ENCODE measurements at places on chromosomes 1 and 21.
A peak's percentile ranks its signal among the peaks of the same experiment; 100 is the strongest.

DNA sequence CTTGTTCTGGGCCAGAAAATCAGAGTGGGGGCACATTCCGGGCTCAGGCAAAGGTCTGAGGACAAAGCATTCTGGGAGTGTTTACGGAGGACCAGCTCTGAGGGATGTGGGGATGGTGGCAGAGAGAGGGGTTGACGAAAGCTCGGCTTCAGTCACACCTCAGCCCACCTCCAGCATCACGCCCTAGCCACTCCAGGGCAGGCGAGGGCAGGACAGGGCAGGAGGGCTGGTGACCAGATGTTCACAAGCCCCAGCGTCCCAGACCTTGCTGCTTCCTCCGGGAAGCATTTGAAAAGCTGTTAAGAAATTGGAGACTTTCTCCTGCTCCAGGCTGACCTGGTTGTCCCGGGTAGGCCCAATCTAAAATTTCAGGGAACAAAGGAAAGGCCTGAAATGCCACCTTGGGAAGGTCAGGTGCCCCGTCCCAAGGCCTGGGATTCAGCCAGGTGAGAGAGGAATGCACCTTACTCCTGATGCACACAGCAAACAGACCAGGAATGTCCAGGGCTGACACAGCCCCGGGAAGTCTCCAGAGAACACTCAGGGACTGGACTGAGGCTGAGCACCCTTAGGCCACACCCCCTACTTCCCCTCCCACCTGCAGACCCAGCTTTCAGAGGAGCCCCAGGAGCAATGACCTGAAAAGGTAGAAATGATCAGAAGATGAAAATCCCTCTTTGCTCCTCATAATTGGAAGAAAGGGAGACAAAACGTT lies 71.9 kb upstream of the KLHDC7A start:
- no peak for DNase-seq

- DNase-seq = no peak
Measured at GRCh38 chr1:236518322-236518721, 5.5 kb upstream of the LGALS8 start.

DNA sequence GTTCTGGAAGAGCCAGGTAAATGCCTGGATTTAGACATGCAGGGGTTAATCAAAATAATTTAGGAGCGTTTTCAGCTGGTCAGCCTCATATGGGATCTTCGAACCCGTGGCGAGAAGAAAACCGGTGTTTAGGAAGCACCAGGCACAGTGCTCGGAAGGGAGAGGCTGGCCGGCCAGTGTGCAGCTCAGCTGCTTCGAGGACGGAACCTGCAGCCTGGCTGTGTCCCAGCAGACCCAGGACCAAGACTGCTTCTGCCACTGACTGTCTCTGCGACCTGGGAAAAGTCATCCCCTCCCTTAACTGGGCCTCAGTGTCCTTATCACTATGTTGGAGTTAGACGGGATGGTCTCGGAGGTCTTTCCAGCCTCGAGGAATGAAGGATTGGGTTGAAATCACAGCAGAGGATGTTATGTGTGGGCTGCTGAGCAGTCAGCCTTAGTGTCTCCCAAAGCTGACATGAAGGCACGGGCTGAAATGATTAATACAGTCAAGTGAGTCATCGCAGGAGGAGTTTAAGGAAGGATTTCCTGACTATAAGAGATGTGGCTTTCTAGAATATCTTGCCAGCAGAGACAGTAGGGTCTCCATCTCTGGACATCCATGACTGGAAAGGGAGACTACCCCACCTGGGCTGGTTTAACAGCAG lies 20.8 kb downstream of the PPFIA4 start:
- DNase-seq = no peak

DNA sequence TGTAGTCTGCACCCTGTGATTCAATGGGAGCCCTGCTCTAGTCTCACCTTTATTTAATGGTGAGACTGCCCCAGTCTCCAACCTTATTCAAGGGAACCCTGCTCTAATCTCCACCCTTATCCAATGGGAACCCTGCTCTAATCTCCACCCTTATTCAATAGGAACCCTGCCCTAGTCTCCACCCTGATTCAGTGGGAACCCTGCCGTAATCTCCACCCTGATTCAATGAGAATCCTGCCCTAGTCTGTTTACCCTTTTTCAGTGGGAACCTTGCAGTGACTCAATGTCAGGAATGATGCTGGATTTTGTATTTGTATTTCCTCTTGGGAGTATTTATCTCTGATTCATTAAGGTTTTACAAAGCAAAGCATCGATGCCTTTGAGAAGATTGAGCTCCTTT lies 39.5 kb downstream of the TRPM2 start:
- DNase-seq = no peak

DNA sequence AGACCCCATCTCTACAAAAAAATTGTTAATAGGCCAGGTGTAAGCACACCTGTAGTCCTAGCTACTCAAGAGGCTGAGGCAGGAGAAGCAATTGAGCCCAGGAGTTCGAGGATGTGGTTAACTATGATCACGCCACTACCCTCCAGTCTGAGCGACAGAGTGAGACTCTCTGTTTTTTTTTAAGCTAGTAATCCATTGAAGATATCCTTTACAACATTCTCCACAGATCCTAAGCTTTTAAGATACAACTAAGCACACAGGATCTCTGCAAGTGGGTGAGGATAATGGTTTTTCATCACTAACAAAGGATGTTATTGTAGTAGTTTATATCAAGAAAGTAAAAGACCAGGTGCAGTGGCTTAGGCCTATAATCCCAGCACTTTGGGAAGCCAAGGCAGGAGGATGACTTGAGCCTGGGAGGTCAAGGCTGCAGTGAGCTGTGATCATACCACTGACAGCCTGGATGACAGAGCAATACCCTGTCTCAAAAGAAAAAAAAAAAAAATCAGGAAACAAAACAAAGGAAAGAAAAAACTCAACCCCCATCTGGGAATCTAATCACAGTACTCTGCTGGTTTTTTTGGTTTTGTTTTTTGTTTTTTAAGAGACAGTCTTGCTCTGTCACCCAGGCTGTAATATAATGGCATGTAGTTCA lies 166.1 kb downstream of the RERE start:
- no peak for DNase-seq

DNA sequence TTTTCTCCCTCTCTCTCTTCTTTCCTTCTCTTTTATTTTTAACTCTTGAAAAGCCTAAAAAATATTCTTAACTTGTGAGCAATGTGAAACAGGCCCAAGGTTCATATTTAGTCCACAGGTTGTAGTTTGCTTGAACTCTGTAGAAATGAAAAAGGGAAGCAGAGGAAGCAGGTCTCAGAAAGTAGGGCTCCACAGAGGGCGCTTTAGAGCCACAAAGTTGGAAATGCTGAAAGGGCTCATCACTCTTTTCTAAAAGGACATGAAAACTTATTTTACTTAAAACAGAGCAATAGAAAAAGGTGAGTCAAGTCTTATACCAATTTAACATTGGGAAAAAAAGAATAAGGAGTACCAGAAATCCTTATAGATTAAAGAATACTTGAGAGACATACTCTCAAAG lies 247.0 kb downstream of the USP25 start:
- DNase-seq = no peak

GRCh38 chr1:174800216-174800851 lies 199.4 kb upstream of the CACYBP start:
- DNase-seq = no peak

DNA sequence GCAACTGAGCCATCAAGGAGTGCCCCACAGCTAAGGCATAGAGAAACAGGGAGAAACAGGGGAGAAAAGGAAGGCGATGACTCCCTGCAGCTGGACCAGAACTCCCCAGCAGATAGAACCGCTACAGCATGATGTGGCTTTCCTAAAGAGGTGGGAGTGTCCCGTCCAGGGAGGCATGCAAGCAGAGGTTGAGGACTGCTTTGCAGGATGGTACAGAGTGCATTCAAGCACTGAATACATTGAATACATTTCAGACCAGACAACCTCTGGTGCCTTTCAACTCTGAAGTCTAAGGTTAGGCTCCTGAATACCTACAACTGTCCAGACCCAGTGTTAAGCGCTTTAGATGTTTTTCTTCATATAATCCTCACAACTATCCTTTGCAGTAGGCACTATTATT lies 13.3 kb downstream of the DLGAP3 start:
- no peak for DNase-seq

DNA sequence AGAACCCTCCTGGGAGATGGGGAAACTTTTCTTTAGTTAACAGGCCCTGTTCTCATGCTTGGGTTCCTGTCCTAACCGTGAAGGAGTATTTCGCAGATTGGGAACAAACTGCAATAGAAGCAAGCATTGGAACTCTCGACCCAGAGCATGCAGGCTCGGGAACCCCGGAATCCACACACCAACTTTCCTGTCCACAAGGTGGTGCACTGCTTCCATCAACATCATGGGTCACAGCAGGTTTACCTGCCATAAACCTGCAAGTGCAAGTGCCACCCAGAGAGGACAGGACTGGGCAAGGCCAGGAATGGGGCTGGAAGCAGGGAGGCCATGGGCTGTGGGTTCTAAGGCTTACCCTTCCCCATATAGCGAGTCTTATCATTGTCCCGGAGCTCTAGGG lies 6.9 kb downstream of the ENO1 start:
- DNase-seq = no peak

- DNase-seq = no peak
Measured at GRCh38 chr1:77012066-77012465, 144.8 kb downstream of the ST6GALNAC5 start.

DNA sequence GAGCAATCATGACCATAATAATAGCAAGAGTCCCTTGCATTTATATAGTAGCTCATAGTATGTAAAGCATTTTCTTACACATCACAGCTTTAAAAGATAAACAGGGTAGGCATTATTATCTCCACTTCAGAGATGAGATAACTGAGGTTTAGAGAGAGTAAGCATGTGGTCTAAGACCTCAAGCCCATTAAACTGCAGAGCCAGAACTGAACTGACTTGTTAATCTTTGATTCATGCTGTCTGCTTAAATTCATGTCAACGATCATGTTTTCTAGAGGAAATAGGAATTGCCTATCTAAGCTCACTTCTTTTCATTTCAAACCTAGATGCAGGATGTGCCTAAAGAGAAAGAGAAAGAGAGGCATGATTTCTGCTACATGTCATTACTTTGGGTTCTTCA lies 524.8 kb downstream of the PTPRC start:
- no peak for DNase-seq

DNA sequence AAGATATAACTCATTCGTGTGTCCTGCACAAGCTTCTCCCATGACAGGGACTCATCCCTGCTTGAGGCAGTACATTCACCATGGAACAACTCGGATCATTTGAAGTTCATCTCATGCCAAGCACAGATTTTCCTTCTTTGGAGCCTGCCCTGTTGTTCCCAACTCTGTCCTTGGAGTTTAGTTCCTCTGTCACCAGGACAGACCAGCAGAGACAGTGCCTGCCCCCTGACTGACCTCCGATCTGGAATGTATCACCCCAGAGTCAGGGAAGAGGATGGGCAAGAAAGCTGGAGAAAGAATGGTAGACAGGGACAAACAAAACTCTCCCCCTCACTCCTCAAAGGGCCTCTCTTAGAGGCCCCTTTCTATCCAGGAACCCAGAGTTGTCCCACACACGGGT lies 5.0 kb downstream of the SHISAL2A start:
- no peak for DNase-seq

- no peak for DNase-seq
Measured at GRCh38 chr1:47521034-47521881, 83.4 kb downstream of the FOXD2 start.

DNA sequence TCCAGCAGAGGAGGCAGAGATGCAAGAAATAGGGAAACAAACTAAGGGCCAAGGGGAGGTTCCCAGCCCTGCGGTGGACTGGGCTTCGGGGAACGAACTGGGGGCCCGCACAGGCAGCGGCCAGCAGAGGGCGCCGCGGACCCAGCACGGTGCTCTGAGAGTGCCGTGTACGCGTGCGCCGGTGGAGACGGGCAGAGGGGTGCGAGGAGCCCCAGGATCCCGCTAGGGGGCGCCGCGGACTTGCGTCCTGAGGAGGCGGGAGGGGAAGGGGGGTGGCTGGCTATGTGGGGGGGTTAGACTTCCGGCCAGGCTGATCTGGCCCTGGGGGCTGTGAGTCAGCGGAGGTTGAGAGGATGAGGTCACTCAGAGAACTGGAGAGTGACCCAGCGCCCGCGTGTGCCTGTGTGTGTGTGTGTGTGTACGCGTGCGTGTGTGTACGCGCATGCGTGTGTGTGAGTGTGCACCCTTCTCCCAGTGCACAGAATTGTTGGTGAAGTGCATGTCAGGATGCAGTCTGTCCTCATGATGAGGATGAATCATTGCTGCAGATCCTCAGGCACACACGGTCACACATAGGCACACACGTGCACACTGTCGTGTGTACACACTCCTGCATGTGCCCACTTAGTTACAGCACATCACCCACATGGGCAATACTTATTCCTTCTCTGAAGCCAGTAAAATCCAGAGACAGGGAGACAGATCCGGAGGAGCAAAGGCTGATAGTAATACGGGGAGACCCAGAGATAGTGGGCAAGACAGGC lies 17.0 kb downstream of the NES start:
- peak; percentile 96 for DNase-seq

GRCh38 chr1:182631053-182631677 lies 27.0 kb upstream of the RGS16 start:
- DNase-seq = no peak

GRCh38 chr1:216422821-216423520 lies at the start of gene USH2A:
USH2A (minus strand) TSS chr1:216423448; CDS start chr1:216422336, 1,112 bp downstream.
- DNase-seq = no peak

DNA sequence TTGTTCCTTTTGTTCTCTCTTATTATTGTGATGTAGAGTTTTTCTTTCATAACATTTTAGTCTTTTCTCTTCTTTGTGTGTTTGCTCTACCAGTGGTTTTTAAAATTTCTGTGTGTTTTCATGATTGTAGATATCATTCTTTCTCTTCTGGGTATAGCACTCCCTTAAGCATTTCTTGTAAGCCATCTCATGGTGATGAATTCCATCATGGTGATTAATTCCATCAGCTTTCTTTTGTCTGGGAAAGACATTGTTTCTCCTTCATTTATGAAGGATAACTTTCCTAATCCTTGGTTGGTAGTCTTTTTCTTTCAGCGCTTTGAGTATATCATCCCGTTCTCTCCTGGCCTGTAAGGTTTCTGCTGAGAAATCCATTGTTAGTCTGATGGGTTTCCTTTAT lies 22.7 kb downstream of the CD55 start:
- DNase-seq = no peak

GRCh38 chr1:158534496-158534895 lies 19.7 kb downstream of the OR6Y1 start:
- no peak for DNase-seq

Measured in activated CD4-positive, CD25-positive, alpha-beta regulatory T cell treated with anti-CD3 and anti-CD28 coated beads, Interleukin-2, amount 50 U/mL, for 72 hours (primary cell).